ENCODE measurements at places on chromosomes 16 and 17.
A peak's percentile ranks its signal among the peaks of the same experiment; 100 is the strongest.

DNA sequence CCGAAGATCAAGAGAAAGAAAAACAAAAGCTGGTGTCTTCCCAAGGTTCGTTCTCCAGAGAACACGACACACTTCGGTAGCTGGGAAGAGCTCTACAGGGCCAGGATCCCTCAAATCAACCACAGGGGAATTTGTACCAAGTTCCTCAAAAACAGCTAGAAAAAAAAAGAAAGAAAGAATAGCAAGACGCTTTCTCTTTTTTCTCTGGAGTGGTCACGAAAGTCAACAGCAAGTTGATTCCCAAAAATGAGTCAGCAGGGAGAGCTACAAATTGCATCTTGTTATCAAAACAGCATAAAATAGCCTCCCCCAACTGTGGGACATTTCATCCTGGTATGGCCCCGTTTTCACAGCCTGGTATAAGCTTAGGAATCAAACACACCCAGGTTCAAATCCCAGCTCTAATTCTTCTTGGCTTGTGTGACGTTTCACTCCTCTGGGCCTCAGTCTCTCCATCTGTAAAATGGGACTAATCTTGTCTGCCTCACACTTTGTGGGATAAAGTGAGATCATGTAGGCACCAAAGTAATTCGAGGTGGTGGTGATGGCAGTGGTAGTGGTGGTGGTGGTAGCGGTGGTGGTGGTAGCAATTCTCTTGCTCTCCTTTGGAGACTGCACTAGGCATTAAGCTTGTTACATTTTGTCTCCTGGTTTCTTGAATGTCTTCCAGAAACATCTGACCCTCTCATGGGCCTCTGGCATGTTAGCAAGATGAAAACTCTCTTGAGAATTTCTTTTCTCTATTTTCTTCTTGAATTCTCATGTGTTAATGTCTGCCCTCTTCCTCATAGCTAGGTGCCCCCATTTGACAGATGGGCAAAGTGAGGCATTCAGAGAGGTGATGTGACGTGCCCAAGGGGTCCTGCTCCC lies 988 bp upstream of the IL21R start:
- peak; percentile 62 for DNase-seq

GRCh38 chr17:40260528-40260927 lies 27.2 kb upstream of the CDC6 start:
- no peak for DNase-seq

DNA sequence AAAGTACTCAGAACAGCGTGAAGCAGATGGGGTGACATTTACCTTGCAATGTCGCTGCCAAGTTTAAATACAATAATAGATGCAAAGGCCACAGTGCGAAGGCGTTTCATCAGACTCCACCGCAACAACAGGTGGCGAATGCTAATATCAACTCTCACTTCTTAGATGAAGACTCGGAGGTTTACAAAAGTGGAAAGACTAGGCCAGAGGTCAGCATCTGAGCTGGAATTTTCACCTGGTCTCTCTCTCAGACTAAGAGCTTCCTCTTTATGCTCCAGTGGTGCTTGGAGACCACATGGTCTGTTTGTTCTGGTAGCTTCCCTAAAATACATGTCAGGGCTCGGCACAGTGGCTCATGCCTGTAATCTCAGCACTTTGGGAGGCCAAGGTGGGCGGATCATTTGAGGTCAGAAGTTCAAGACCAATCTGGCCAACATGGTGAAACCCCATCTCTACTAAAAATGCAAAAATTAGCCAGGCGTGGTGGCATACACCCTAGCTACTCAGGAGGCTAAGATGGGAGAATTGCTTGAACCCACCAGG lies 169.1 kb downstream of the XYLT1 start:
- no peak for DNase-seq

GRCh38 chr16:52283018-52283417 lies 263.9 kb downstream of the TOX3 start:
- no peak for DNase-seq
